ENCODE measurements at places on chromosomes 3 and 15.

GRCh38 chr3:149010504-149010951 lies 19.2 kb downstream of the GYG1 start:
- no peak for DNase-seq

GRCh38 chr3:123239756-123240155 lies 38.0 kb downstream of the SEC22A start:
- DNase-seq = no peak

DNA sequence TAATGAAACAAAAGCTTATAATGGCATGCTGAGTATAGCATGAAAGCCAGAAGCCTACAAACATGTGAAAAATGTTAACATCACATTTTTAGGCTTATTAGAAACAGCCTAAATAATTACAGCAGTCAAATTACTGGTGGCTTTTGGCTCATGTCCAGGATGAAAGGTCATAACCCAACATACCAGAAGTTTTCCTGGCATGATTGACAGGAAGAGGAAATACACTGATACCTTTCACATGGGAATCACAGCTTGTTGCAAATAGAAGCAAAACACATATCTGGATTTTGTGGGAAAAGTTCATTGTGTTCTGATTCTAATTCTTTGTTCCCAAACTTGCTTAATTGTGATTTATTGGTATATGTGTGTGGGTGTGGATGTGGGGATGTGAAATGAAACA lies 393.5 kb upstream of the ARRDC4 start:
- DNase-seq = no peak

- no peak for DNase-seq
These were observed 283.7 kb downstream of the NLGN1 start for GRCh38 chr3:173681188-173681678.

- DNase-seq = no peak
These were observed 8.9 kb upstream of the ROPN1B start for GRCh38 chr3:125960066-125960424.

DNA sequence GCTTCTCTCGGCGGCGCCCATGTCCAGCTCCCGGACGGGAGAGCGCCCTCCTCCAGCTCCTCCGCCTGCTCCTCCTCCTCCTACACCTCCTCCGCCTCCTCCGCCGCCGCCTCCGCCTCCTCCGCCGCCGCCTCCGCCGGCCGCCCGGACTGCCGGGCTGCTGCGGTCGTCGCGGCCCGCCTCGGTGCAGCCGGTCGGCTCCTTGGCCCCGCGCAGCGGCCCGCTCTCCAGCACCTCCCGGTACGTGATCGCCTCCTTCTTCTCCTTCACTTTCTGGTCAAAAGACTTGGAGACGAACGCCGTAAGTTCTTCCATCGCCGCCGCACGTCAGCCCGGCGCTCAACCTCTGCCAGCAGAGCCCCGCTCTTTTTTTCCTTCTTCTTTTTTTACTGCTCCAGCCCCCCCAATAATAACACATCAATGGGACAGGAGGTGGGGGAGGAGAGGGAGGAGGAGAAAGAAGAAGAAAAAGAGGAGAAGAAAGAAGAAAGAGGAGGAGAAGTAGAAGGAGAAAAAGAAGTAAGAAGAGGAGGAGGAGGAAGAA lies 438 bp downstream of the SHOX2 start:
- DNase-seq = no peak

- no peak for DNase-seq
These were observed 164.8 kb downstream of the AKAP13 start for GRCh38 chr15:85545185-85545584.

- no peak for DNase-seq
These were observed 8.4 kb downstream of the TMOD3 start for GRCh38 chr15:51837792-51838251.

DNA sequence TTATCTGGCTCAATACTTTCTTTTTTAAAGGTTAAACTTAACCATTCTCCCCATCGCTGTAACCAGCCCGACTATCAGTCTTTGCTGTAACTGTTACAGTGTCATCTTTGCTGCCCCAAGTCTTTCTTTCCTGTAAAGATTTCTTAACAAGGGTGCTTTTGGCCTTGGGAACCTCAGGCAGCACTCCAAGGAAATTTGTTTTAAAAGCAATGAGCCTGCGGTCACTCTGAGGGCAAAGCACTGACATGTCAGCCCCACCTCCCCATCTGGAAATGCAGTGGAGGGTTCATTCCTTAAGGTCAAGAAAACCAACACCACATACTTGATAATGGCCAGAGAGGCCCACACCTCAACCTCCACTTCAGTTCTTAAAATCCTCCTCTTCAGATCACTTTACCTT lies 3.2 kb downstream of the TRANK1 start:
- no peak for DNase-seq

- DNase-seq = no peak
These were observed 255.3 kb downstream of the RORA start for GRCh38 chr15:60973637-60974415.

- no peak for DNase-seq
These were observed 2.0 kb downstream of the OR4F15 start for GRCh38 chr15:101813803-101814534.

DNA sequence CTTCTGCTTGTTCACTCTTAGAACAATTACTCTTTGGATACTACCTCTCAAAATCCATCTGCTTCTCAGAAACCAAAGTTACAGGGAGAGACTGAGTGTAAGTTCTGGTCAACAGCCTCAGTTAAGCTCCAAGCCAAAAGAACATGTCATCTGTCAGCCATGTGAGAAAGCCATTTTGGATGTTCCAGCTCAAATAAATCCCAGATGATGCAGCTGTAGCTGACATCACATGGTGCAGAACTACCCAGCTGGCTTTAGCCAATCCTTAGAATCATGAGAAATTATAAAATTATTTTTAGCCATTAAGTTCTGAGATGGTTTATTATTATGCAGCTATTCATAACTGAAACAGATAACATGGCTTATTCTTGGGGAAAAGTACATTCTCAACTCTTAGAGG lies 696.0 kb downstream of the ZNF385D start:
- no peak for DNase-seq

- no peak for DNase-seq
These were observed 210.2 kb downstream of the ADAMTS17 start for GRCh38 chr15:100131321-100132224.

DNA sequence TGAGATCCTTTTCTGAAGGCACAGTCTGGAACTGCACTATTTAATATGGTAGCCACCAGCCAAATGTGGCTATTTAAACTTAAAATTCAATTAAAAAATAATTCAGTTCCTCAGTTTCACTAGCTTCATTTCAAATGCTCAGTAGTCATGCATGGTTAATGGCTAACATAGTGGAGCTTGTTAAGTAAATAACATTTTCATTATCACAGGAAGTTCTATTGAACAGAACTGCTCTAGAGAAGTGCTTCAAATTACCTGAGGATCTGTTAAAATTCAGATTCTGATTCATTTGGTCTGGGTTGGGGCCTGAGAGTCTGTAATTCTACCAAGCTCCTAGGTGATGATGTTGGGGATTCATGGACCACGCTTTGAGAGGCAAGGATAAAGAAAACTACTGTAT lies 109.6 kb upstream of the THRB start:
- DNase-seq = no peak

DNA sequence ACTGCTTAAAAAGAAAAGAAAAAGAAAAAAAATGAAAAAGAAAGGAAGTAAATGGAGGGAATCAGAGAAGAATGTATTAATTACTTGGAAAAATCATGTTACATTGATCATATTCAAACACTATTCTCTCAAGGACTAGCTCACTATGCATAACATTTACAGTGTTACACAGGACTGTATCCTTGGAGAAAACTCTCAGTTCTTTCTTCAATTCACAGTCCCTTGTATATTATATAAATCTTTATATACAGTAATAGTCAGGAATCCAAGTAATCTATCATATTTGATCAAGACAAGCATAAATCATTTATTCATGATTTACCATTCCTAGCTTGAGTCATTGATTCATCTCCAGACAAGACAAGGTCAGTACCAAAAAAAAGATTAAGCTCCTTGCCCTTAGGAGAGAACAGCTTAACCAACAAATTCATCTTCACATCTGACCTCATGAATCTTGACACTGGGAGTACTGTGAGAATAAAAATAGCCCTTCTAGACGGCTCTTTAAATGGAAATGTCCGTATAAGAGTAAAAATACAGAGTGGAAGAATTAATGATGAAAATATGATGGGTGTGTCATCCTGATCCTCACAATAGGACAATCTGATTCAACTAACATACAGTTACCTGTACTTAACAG lies 980.4 kb downstream of the NAALADL2 start:
- DNase-seq = no peak

GRCh38 chr3:173703771-173704170 lies 306.2 kb downstream of the NLGN1 start:
- no peak for DNase-seq

DNA sequence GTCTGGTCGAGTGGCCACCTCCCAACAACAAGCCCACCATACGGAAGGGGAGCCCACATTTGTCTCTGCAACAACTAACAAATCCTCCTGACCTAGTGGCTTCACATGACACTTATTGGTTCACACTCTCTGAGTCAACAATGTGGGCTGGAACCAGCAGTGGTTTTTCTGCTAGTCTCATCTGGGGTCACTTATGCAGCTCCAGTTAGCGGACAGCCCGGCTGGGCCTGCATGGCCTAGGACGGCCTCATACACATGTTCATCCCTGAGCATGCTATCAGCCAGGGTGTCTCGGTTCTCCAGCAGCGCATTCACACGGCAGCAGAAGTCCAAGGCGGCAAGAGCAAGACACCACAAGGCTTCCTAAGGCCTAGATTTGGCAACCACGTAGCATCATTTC lies 281.7 kb downstream of the XXYLT1 start:
- DNase-seq = no peak

- DNase-seq = no peak
These were observed 108.6 kb upstream of the LRRFIP2 start for GRCh38 chr3:37283011-37283410.

- no peak for DNase-seq
These were observed 176.7 kb upstream of the TLE3 start for GRCh38 chr15:70274255-70274880.

GRCh38 chr3:168581771-168582225 lies 486.1 kb upstream of the GOLIM4 start:
- DNase-seq = no peak

DNA sequence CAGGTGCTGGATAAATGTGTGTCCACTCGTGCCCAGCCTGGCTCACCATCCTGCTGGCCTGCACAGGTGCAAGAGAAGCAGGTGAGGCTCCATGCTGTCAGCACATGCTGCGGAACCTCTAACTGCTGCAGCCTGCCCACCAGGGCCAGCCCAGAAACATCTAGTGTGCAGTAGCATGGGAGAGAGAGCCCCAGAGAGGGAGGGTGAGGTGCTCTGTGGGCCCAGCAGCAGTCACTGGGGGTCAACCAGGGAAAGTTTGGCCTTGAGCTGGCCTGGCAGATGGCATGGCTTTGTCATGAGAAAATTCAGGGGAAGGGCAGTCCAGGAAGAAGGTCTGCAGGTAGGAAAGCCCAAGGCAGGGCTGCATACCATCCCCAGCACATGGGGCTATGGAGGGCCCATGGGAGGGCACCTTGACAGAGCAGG lies 18.2 kb upstream of the PRR23E start:
- DNase-seq = no peak

DNA sequence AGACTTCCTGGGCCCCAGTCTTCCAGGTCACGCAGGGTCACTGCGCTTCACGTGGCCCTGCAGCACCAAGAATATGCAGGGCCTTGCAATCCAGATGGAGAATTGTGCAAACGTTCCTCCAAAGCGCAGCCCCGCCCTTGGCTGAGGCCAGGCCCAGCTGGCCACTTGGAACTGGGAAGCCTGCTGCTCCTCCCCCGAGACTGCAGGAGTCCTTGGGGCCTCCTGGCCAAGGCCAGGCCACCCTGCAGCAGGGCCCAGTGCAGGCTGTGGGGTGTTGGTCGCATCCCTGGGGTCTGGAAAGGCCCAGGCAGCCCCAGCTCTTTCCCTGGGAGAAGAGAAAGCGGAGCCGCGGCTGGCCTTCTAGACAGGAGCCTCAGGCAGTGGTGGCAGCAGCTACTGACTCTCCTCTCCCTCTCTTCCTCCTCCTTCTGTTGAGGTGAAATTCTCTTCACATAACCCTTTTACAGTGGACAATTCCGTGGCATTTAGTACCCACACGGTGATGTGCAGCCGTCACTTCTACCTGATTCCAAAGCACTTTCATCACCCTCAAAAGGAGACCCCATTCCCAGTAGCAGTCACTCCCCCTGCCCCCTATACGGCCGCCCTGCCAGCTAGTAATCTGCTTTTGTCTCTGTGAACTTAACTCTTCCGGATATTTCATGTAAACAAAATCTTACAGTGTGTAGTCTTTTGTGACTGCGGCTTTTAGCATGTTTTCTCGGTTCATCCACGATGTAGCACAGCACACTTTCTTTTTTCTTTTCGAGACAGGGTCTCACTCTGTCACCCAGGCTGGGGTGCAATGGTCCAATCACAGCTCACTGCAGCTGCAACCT lies 103.9 kb downstream of the TMEM266 start:
- DNase-seq = no peak

DNA sequence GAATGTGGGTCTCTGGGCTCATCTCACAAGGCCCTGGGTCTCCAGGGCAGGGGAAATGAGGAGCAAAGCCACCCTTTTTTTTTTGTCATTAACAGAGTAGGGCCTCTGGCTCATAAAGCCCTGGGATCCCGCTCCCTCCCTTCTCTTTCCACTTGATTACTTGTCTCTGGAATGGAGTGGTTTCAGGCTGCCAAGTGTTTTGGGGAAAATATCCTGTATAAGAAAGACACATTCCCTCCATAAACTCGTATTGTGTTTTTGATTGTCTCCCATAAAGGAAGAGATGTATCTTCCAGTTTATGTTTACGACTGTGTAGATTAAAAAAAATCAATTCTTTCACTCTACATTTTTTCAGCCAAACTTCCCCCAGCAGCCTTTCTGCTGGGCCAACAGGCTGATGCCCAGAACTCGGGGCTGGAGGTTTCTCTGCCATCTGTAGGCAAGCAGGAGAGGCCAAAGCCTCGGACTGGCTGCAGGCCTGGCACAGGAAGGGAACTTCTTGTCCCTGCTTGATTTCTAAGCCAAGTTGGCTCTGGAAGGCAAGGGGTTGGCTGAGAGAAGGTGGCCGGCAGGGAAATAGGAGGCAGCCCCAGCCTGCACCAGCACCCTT lies 49.4 kb upstream of the INSYN1 start:
- no peak for DNase-seq

GRCh38 chr3:41986561-41986960 lies 24.7 kb upstream of the ULK4 start:
- no peak for DNase-seq

- no peak for DNase-seq
These were observed 44.4 kb downstream of the CSNK1G1 start for GRCh38 chr15:64311566-64311965.

DNA sequence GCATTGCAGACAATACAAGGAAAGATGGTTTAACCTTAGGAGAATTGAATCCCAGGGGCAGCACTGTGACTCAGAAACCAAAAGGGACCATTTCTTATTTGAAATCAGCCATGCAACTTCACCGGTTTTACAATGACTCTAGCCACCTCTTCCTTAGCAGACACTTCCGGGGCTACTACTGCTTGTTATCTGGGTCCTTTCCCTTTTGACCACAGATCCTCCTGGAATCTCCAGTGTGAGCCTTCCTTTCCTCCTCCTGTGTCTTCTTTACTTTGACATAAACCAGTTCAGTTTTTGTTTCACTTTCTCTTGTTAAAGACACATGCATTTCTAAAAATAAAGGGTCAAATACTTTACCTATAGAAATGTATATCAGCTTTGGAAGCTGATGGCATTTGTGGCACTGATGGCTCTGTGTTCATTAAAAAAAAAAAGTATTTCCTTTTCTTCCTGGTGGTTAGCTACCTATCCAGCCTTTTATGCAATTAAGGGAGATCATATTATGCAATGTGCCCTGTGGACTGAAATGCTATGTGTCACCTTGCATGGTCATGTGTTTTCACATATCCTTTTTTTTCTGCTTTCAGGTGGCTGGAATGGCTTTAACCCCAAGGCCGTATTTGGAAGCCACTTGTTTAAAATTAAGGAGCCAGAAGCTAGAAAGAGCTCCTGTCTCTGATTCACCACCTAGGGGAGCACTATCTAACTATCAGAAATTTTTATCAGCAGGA lies 296.2 kb downstream of the CHL1 start:
- DNase-seq = no peak

Data from effector CD8-positive, alpha-beta T cell (primary cell).